H1 (cell line): ENCODE measurements at places on chromosomes 7 and 10.
A peak's percentile ranks its signal among the peaks of the same experiment; 100 is the strongest.

- DNase-seq = no peak
Measured at GRCh38 chr10:108789919-108790318, 1133.4 kb downstream of the XPNPEP1 start.

GRCh38 chr10:50512743-50513416 is 110.9 kb downstream of the SGMS1 start:
- DNase-seq = no peak

- DNase-seq = no peak
Measured at GRCh38 chr10:116457488-116457887, 29.8 kb downstream of the PNLIPRP3 start.

GRCh38 chr7:131076711-131077181 is 250.9 kb upstream of the MKLN1 start:
- no peak for DNase-seq

DNA sequence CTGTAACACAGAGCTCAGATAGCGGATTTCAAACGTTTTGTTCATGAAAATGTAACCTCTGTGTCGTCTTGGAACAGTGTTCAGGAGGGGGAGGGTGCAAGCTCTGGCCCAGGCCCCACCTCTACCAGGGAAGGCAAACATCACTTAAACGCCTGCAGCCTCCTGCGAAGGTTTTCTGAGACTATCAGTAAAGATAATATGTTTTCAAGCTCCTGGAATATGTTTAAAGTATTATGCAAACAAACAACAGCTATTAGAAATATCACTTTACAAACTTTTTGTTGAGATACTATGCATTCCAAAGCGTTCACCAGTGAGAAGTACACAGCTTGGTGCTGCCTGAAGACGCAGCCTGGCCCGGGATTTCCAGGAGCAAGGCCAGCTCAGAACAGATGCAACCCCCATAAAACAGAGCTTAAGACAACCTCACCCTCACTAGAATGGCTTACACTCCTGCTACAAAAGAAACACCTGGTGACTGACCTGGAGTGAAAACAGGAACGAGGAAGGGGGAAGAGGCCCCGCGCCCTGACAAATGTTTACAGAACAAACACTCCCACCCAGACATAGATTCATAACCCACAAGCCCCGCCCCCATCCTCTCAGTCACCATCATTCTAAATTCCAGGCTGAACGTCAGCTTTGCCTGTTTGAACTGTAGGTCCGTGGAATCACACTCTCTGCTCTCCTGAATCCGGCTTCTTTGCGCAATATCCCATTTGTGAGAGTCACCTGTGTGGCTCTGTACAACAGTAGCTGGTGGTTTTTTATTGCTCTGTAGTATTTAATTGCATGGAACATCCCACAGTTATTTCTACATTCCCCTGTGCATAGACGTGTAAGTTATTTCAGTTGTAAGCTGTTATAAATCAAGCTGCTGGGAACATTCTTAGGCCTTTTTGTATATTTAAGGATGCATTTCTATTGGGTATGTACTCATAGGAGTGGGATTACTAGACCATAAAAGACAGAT is 155.0 kb downstream of the PTPRN2 start:
- no peak for DNase-seq

GRCh38 chr10:48780341-48780740 is 95.7 kb downstream of the WDFY4 start:
- no peak for DNase-seq

GRCh38 chr10:54880996-54881395 is 80.0 kb upstream of the PCDH15 start:
- no peak for DNase-seq

GRCh38 chr7:30771174-30771879 is at the start of gene MINDY4:
Gene MINDY4, plus strand, starts transcription at chr7:30771417. Its CDS starts 77 bp downstream, at chr7:30771494.
- peak; percentile 36 for DNase-seq

GRCh38 chr7:19572566-19572965 is 136.3 kb downstream of the POLR1F start:
- no peak for DNase-seq

DNA sequence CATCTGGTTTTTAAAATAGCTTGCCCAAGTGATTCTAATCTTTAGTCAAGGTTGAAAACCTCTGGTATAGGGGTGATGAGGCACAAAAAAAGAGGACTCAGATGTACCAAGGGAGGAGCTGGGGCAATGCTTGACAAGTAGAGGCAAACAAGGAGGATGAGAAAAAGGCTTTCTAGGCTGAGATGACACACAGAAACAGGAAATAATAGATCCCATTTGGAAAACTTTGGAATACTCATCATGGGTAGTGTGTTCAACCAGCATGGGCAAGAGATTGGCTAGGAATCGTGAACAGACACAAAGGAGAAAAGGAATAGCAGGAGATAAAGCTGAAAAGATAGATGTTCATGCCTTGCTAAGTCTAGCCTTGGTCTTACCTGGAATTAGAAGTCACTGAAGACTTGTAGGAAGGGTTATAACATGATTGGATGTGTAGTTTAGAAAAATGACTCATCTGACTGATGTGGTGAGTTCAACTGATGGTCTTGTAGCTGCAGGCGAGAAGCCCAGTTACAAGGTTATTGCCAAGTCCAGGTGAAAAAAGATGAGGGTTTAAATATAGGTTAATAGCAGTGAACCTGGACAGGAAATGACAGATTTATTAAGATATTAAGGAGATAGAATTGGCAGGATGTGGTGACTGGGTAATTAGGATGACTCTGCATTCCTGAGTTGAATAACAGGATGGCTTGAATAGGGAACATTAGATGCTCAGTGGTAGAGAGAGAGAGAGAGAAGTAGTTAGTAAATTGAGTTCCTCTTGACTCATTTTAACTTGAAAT is 214.0 kb upstream of the LRGUK start:
- no peak for DNase-seq

DNA sequence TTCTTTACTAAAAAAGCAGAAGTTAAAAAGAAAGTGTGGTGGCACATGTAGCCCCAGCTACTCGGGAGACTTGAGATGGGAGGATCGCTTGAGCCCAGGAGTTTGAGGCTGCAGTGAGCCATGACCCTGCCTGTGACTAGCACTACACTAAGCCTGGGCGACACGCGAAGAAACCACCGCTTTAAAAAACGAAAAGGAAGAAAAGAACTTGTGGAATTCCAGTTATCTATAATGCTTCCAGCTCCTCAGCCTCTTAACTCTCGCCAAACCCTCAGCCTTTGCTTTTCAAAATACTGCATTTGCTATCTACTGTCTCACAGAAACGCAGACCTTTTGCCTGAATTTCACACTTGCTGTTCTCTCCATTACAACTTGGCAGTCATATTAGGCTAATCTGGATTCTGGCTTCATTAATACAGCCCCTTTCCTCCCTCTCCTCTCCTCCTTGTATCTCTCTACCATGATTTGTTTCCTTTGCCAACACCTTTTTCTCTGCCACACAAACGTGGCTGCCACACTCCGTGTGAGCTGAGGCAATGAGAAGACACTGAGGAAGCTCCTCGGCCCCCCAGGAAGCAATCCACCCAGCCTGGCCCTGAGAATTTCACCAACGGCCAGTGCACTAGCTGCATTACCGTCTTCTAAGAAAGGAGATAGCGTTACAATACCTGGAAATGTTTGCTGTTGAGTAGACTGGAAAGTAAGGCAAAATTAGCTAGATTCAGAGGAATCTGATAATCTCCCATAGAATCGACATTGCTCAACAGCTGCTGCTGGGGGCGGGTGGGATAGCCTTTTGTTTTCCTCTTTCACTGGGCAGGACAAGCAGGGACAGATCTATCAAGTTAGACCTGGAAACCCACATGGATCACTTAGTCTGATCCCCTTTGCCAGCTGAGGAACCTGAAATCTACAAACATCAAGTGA is 37.2 kb downstream of the CALML5 start:
- DNase-seq = no peak

DNA sequence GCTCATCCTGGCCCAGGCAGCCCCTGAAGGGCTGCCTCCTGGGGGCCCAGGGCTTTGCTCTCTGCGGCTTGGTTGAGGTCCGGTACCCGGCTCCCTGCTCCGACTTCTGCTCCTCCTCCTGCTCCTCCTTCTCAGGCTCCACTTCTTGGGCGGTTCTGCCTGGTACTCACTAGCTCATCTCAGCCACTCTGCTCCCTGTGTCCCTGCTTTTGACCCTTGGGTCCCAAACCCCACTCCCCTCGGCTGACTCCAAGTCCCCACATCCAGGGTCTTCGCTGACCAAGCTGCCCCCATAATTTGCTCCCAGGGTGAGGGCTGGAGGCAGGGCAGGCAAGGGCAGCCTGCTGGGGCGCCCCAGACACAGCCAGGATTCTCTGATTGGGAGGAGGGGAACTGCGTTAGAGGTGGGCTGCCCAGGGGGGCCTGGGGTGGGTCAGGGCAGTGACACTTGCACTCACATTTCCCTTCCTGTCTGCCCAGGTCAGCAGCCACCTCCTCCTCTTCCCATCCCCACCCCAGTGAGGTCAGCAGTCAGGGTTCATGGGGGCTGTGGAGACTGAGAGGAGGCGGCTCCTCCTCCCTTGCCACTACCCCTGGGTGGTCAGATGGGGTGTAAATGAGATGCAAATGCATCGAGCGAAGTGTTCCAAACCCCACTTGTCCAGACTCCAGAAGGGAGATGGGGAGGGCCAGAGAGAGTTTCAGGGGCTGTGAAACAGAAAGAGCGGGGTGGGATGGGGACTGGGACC is 2.2 kb downstream of the SMARCD3 start:
- DNase-seq = peak; percentile 60
